Fibroblast of the conjunctiva (primary cell): ENCODE measurements at places on chromosomes 11 and 22.
A peak's percentile ranks its signal among the peaks of the same experiment; 100 is the strongest.

- no peak for DNase-seq
These were observed 16.9 kb upstream of the RELT start for GRCh38 chr11:73359341-73359740.

GRCh38 chr22:17924735-17925364, 99.5 kb downstream of the MICAL3 start:
- no peak for DNase-seq

DNA sequence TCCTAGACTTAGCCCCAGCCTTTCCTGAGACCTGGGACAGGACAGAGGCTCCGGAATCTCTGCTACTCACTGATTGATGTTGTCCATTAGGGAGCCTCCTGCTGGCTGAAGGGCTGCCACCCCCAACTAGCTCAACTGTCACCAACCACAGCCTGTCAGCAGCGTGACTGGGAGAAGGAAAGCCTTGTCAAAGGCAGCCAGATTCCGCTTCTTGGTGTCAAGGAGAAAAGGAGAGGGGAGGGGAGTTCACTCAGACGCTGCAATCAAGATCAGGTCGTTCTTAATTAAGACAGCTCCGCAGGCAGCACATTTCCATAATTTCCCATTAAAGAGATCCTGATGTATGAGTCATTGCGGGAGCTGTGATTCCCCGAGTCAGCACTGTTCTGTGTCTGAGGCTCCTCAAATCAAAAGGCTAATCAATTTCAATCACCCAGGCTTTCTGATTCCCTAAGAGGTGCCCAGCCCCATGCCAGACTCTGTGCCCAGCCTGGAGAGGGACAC, 152.8 kb upstream of the ZBED5 start:
- DNase-seq: no peak

GRCh38 chr11:3153291-3153861, 11.7 kb downstream of the OSBPL5 start:
- DNase-seq: peak; percentile 23

GRCh38 chr11:131154351-131154750, 216.1 kb upstream of the NTM start:
- DNase-seq: no peak

DNA sequence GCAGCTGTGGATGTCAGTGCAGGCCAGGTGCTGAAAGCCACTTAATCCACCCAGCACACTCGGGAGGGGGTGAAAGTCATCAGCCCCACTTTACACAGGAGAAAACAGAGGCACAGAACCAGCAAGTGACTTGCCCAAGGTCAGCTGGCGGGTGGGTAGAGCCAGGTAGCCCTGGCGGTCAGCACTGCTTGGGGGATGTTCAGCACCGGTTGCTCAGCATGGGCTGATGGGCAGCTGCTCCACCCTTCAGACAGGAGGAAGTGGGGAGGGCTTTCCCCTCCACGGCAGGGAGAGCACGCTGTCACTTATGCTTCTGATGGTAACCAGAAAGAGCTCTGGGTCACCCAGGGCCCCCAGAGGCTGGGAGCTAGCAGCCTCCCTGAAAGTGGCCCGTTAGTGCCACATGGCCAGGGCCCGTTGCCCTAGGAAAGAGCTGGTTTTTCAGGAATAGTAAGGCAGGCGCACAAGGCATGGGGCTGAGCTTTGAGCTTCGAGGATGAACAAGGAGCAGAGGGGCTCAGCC, 417.9 kb downstream of the CTTN start:
- DNase-seq: no peak

- no peak for DNase-seq
These were observed 22.2 kb downstream of the LIF start for GRCh38 chr22:30224161-30224857.

GRCh38 chr22:20552443-20553401, 45.3 kb downstream of the MED15 start:
- no peak for DNase-seq

DNA sequence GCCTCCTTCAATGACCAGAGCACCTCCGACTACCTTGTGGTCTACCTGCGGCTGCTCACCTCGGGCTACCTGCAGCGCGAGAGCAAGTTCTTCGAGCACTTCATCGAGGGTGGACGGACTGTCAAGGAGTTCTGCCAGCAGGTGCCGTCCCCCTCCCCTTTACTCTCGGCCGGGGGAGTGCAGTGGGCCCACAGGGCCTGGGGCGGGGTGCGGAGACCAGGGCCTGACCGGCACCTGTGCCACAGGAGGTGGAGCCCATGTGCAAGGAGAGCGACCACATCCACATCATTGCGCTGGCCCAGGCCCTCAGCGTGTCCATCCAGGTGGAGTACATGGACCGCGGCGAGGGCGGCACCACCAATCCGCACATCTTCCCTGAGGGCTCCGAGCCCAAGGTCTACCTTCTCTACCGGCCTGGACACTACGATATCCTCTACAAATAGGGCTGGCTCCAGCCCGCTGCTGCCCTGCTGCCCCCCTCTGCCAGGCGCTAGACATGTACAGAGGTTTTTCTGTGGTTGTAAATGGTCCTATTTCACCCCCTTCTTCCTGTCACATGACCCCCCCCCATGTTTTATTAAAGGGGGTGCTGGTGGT, 11.0 kb downstream of the OTUB1 start:
- no peak for DNase-seq

DNA sequence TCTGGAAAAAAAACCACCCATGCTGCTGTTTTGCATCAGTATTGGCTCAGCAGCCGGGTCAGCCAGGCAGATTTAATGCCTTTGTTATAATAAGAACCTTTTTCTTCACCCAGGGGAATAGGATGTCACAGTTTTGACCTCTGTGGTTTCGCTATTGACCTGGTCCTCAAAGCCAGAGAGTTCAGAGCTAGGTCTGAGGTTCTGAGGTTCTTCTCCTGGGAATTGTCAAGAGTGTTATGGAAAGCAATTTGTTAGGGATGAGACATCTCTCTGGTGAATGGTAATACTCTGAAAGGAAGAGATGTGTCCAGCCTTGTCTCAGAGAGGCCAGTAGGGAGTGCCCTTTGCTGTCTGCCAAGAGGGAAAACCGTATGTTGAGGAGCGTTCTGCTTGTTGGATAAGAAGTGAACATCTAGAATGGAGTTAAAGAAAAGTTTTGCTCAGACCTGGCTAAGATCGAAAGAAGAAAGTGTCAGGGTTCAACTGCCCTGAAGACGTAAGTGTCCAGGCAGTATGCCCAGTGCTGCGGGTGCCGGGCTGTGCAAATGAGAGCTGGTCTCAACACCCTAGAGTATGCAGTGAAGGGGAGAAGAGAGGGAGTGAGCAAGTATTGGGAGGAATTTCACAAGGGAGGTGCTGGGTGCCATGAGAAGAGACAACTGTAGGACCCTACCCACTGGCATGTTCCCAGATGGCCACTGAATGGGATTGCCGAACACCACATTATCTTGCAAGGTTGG, 150.9 kb upstream of the TTC12 start:
- peak; percentile 26 for DNase-seq

GRCh38 chr11:14500181-14500651, 605 bp upstream of the COPB1 start:
- peak; percentile 38 for DNase-seq

DNA sequence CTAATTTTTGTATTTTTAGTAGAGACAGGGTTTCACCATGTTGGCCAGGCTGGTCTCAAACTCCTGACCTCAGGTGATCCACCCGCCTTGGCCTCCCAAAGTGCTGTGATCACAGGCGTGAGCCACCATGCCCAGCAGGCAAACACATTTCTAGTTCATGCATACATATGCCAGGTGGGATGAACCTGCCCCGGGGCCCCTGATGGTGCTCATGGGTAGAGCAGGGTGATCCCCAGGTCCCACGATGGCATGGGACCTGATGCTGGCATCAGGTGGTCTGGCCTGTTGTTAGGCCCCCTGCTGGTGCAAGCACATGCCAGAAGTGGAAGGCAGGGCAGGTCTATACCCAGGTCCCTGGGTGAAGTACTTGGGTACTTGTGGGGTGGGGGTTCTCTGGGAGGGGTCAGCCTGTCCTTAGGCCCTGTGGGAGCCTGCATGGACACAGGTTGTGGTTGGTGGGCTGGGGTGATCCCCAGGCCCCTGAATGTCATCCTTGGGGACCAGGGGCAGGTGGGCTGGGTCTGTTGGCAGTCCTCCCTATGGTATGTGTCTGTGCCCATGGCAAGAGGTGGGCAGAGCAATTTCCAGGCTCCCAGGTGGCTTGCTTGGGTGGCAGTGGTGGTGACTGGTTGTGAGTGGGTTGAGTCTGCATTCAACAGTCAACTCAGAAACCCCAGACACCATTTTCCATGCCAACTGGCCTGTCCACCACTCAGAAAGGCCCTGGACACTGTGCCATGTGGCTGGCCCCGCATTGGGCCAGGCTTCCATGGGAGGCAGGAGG, 9.6 kb upstream of the RGL4 start:
- DNase-seq: no peak

- DNase-seq: no peak
These were observed 259.8 kb upstream of the ANO5 start for GRCh38 chr11:21933095-21933494.

DNA sequence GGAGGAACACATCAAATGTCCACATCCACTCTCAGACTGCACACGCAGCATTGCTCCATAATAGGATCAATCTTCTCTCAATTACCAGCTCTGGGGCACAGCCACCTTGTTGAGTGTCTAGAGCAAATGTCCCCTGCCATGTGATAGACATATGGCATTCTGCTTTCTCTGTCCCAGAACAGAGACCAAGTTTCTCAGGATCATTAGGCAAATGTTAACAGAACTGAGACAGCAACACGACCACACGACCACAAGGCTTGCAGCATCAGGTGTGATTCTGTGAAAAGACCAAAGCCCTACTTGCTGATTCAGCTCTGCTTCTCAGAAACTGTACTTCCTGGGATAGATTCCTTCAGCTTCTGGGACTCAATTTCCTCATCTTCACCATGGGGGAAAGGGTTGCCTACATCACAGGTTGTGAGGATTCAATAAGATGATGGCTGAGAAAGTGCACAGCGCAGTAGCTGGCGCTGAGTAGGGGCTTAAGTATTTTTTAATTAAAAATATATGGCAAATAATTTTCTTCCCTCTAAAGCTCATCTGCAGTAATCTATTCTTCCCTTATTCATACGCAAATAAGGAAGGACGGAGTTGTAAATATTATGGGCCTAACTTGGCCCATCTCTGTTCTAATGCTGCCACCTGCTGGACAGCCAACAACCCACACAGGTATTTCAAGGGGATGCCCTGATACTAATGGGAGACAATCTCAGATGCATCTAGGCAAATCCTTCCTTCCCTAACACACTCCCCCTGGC, 54.3 kb upstream of the USP47 start:
- peak; percentile 50 for DNase-seq

- no peak for DNase-seq
These were observed 6.0 kb upstream of the MAPK11 start for GRCh38 chr22:50276143-50276542.

DNA sequence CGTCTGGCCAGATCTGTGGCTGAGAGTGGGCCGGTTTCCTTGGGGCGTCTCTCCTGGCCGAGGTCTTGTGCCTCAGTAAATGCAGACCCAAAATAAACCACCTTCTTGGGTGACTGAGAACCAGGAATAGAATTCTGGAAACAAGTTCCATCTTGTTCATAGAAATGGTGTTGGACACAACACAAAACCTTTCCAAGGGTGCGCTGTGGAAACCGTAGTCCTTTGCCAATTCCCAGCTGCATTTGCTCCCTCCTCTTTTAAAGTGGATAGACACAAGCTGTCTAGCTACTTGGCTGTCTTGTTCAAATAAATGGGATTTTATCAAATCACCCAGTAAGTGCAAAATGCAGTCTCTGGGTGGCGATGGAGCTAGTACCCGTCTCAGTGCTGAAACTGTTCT, 300.2 kb downstream of the SHANK2 start:
- no peak for DNase-seq

DNA sequence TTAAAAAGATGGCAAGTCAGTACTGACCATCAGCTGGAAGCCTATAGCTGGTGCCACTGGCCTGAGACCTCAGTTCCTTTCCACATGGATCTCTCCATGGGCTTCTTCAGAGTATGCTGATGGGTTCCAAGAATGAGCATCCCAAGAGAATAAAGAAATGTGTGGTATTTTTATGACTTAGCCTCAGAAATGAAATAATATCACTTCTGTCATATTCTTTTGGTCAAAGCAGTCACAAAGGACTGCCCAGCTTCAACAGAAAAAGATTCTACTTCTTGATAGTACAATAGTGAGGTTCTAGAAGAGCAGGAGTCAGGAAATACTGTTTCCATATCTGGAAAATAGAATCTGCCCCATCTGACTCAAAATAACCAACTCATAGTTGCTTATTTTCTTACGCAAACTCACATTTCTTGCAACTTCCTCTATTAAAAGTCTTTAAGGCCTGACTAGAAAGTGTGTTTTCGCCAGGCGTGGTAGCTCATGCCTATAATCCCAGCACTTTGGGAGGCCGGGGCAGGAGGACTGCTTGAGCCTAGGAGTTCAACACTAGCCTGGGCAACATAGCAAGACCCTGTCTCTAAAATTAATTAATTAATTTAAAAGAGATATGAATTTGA, 116.9 kb downstream of the SIK3 start:
- DNase-seq: no peak

- DNase-seq: no peak
These were observed 69.0 kb downstream of the EFCAB6 start for GRCh38 chr22:43743131-43743530.

DNA sequence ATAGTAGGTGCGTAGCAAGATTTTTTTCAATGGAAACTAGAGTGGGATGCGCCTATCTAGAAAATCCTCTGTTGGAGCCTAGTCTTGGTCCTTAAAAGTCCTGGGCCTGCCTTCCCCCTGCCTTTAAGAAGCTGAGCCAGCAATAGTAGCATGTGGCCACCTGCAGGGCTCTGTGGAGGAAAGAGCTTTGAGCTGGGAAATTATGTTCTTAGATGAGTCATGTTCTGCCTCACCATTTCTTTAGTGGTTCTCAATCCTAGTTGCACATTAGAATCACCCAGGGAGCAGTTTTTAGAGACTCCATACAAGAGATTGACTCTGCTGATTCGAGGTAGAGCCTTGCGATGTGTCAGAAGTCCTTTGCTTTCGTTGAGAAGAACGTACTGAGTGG, 133.5 kb downstream of the COMMD9 start:
- DNase-seq: no peak

DNA sequence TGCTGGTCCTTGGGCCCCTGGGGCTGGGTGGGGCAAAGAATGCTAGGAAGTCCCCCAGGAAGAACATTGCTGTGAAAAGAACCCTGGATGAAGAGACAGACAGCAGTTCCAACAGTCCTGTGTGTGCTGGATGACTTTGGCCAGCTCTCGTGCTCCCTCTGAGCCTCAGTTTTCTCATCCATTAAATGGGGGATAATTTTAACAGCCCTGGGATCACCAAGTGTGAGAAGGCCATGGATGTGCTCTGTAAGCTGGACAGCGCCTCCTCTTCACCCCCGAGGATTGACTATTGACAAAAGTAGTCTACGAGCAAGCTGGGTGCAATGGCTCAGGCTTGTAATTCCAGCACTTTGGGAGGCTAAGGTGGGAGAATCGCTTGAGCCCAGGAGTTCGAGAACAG, 2.5 kb downstream of the LARGE2 start:
- no peak for DNase-seq

DNA sequence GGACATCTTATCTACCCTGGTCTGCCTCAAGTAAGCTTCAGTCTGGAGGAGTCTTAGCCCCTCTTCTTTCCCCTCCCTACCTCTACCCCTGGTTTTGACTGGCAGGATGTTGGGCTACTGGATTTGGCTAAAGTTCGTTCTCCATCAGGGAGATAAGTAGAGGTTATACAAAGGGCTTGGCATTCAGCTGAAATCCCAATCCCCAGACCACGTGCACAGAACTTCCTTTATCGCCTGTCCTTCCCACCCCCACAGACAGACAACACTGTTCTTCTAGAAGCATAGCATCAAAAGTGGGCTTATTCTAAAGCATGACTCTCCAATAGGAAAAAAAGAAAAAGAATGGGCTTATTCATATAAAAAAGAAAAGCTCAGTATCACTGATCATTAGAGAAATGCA, 7.8 kb downstream of the PRG3 start:
- DNase-seq: no peak
